ENCODE measurements at places on chromosomes 3 and 15. TPM values are rescaled to one million over a fixed set of nuclear protein-coding genes. Genes with fewer than 3 reads are reported as not detected.

AVEN gene
- total RNA-seq: 33.5 TPM

GOLGA8S gene
- total RNA-seq: not detected

NOX5 gene
- total RNA-seq: 0.22 TPM

PTPRG gene
- 45.1 TPM for total RNA-seq

C2CD4A gene
- not detected for total RNA-seq

AMIGO3 gene
- total RNA-seq: 2.1 TPM

Data from placental pericyte (primary cell).